ENCODE measurements at places on chromosomes 12 and 14.
A peak's percentile ranks its signal among the peaks of the same experiment; 100 is the strongest.

DNA sequence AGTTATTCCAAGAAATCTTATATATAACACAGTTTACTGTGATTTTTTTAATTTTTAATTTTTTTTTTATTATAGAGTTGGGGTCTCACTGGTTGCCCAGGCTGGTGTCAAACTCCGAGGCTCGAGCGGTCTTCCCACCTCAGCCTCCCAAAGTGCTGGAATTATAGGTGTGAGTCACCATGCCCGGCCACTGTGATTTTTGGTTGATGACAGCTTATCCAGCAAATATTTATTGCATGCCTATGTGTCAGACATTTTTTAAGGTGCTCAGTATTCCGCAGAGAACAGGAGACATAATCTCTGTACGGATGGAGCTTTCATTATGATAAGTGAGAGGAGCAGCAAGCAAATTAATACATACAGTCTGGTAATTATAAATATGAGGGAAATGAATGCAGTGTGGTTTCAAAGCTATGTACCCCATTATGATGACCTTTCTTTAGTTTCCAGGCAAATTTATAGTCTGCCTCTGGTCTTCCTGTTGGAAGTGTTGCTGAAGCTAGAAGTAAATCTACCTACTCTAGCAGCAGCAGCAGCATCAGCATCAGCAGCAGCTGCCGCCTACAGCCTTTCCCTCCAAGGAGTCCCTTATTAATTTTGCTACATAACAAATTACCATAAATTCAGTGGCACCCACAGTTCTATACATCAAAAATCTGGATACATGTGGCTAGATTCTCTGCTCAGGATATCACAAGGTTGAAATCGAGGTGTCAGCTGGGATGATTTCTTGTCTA is 32.3 kb downstream of the FRS2 start:
- DNase-seq = no peak

DNA sequence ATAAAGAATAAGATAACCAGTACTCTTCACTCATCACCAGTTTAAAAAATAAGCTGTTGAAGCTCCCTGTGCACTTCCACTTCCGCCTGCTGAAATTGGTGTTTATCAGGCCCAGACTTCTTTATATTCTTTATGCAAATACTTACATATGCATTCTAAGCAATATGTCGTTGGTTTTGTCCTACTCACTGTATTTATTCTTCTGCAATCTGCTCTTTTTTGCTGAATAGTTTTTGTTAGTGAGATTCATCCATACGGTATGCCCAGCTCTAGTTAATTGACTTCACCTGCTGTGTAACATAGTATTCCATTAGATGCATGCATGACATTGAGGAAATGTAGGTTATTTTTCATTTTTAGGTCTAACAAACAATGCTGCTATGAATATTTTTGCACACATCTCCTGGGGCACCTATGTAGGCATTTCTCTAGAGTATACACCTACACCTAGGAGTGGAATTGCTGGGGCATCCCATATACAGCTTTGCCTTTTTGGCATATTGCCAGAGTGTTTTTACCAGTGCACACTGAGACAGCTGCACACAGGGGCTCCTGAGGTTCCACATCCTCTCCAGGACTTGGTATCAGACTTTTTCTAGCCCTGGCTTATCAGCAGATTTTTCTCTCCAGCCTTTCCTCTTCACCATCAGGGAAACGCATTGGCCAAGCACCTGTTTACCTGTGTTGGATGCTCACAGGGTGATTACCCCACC is 1.0 kb upstream of the NRIP2 start:
- DNase-seq = no peak

DNA sequence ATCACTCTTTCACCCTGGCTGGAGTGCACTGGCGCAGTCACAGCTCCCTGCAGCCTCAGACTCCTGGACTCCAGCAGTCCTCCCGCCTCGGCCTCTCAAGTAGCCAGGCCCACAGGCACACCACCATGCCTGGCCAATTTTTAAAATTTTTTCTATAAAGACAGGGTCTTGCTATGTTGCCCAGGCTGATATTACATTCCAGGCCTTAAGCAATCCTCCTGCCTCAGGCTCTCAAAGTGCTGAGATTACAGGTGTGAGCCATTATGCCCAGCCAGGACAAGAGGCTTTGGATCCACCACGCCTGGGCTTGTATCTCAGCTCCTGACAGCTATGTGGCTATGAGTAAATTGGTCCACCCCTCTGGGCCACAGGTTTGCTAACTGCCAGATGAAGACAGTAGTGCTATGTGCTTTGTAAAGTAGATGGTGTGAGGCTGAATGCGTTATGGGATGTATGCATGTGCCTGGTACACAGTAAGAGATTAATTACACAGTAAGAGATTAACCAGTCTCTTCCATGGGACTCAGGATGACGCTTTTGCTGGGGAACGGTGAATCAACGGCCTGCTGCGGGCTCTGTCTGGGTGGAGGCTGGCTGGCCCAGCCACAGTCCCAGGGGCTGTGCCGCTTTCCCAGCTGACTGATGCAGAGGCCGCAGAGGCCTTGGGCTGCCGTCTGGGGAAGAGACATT is 53.3 kb upstream of the NCOR2 start:
- DNase-seq = no peak

- no peak for DNase-seq
These were observed 31.8 kb downstream of the CRADD start for GRCh38 chr12:93708952-93709351.

GRCh38 chr12:15575671-15576541 is 213.3 kb downstream of the EPS8 start:
- no peak for DNase-seq

DNA sequence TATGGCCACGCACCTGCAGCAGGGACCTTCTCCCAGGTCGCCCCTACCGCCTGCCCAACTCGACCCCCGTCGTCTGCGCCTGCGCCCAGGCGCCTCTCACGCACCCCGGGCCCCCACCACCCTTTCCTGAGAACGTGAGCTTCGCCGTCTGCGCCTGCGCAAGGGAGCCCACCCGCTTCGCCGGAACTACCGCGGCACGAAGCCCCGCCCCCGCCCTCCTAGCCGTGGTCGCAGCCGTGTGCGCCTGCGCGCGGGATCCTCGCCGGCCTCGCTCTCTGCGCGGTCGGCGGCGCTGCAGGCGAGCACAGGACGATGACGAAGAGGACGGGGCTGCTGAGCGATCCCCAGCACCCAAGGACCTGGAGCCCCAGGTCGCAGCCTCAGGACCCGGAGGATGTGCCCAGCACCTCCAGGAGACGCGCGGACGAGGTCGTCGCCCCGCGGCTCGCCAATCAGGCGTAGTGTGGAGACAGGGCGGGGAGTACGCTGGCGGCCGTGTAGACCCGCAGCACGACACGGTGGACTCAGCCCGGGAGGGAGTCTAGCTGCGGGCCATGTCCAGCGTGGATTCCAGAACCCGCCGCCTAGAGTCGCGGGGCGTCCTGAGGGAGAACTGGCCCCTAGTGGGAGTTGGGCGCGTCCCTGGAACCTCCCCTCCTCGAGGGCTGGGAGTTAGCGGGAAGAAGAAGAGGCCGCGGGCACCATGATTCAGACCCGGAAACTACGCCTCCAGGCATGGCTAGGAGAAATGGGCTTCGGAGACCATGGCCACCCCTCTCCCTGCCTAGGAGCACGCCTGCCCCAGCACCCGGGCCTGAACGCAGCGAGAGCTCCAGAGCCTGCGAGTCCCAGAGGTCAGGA is 1120.8 kb upstream of the TMEM132C start:
- DNase-seq = peak; percentile 82

DNA sequence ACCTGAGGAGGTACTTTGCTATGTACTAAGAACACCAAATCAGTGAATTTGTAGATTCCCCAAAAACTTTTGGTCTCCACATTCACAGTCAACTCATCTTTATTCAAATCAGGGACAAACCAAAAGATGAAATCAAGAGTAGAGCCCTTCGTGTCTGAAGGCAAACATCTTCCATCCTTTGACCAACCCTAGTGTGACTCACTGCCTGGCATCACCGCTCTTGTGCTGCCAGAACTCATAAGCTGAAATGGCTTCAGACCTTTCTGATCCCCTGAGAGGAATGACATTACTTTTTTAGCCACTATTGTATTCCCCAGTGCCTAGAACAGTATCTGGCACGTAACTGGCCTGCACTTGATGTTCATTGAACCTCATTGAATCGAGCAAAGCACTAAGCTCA is 50.1 kb downstream of the GOLGA5 start:
- DNase-seq = peak; percentile 40

DNA sequence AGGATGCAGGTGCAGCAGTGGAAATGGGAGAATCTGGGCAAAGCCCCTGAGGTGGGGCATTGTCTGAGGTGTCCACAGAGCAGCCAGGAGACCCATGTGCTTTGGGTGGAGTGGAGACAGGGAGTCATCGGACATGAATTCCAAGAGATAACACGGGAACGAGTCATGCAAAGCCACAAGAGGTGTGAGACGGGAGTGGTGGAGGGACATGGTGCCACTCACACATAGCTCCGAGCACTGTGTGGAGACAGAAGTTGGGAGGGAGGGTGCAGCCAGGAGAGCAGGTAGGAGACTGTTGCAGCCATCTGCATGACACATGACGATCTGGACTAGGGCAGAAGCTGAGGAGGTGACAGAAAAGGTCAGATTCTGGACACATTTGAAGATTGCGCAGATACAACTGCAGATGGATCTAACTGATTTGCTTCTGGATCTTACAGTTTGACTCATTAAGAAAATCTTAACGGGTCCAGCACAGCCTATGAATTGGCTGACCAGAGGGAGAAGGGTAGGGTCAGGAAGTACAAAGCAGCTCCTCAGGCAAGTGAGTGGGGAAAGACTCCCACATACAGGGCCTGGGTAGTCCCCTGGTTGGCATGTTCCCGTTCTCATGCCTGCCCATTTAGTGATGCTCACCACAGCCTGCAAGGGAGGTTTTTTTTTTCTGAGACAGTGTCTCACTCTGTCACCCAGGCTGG is 379.8 kb downstream of the FUT8 start:
- no peak for DNase-seq

DNA sequence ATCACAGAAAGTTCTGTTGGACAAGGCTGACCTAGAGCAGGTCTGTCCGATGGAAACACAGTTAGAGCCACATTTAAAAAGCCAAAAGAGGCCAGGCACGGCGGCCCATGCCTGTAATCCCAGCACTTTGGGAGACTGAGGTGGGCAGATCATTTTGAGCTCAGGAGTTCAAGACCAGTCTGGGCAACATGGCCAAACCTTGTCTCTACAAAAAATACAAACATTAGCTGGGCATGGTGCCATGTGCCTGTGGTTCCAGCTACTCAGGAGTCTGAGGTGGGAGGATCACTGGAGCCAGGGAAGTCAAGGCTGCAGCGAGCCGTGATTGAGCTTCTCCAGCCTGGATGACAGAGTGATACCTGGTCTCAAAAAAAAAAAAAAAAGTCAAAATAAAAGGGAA is 14.9 kb downstream of the UBE3B start:
- DNase-seq = no peak

DNA sequence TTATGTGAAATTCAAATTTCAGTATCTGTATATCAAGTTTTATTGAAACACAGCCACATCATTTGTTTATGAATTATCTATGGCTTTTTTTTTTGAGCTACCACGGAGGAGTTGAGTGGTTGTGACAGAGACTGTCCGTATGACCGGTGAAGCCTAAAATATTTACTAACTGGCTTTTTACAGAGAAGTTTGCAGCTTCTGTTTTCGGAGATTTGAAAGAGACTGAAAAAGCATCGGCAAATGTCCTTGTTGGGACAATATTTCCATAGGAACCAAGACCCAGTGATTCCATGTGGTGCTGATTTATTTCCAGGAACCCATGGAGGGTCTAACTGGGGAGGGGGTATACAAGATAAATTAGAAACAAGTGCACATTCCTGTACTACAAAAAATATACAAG is 56.2 kb downstream of the RGS6 start:
- no peak for DNase-seq

DNA sequence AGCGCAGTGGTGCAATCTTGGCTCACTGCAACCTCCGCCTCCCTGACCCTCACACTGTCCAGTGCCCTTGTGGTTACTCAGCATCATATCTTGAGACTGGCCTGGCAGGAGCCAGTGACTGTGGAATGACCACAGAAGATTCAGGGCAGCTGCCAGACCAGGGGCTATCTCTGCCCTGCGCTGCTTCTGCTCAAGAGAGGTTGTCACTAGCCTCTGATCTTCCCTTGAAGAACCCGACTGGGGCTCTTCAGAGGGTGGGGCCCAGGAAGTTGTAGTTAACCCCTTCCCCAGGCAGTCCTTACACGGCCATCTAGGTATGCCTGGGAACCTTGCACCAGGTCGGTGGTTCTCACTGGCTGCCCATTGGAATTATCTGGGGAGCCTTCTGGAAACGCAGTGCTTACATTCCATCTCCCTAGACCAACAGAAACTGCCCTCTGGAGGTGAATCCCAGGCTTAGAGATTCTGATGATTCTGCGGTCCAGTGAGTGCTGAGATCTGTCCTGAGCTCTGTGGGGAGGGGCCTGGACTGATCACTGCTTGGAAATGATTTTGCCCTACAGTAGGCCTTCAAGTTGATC is 41.4 kb downstream of the PLEKHG3 start:
- no peak for DNase-seq

GRCh38 chr12:105041186-105041585 is 43.1 kb downstream of the ALDH1L2 start:
- no peak for DNase-seq

GRCh38 chr12:106740818-106741217 is 33.7 kb upstream of the RIC8B start:
- DNase-seq = no peak

GRCh38 chr14:45698462-45699134 is 445.6 kb upstream of the MIS18BP1 start:
- no peak for DNase-seq

DNA sequence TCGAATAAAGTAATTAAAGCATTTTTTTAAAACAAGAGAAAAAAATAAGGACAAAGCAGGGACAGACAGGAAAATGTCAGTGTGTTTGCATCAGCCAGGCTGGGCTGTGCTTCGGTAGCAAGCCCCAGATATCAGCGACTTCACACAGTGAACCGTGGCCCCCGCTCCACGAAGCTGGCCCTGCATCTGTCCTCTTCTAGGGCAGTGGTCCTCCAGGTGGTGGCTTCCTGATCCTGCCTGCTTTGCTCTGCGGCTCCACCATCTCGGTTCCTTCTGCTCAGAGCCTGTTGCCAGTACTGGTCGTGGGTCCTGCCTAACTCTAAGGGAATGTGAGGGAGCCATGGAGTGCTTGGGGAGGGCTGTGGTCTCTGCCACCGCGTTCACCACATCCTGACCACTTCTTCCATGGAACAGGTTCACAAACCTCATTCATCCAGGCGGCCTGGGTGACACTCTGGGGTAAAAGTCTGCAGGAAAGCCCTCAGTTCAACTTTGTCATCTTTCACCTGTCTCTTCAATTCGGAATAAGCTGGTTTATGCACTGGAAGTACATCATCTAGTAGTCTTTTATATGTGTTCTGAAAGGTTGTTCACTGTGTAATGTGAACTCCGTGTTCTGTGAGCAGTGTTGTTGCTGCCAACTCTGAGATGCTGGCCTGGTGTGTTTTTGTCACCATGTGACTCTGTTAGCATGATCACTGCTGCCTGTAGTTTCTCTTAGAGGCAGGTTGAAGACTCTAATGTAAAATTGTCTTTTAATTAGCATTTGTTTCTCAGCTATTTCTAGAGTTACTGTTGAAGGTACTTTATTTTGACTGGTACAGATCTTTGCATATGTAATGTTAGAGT is 47.9 kb downstream of the ANKRD9 start:
- DNase-seq = no peak

- DNase-seq = no peak
These were observed 5.7 kb downstream of the TTC6 start for GRCh38 chr14:37600880-37601741.

GRCh38 chr14:75579338-75579864 is 981 bp downstream of the FLVCR2 start:
- DNase-seq = no peak
